ENCODE measurements at places on chromosomes 6 and 20. TPM values are rescaled to one million over a fixed set of nuclear protein-coding genes. Genes with fewer than 3 reads are reported as not detected.

GRCh38 chr6:5516036-5516435, 254.7 kb downstream of the FARS2 start:
- no peak for DNase-seq

GRCh38 chr20:62413025-62413570, 6.0 kb upstream of the CABLES2 start:
- no peak for DNase-seq

- DNase-seq, result no peak
These were observed 34.9 kb downstream of the NHLRC1 start for GRCh38 chr6:18087396-18088165.

DNA sequence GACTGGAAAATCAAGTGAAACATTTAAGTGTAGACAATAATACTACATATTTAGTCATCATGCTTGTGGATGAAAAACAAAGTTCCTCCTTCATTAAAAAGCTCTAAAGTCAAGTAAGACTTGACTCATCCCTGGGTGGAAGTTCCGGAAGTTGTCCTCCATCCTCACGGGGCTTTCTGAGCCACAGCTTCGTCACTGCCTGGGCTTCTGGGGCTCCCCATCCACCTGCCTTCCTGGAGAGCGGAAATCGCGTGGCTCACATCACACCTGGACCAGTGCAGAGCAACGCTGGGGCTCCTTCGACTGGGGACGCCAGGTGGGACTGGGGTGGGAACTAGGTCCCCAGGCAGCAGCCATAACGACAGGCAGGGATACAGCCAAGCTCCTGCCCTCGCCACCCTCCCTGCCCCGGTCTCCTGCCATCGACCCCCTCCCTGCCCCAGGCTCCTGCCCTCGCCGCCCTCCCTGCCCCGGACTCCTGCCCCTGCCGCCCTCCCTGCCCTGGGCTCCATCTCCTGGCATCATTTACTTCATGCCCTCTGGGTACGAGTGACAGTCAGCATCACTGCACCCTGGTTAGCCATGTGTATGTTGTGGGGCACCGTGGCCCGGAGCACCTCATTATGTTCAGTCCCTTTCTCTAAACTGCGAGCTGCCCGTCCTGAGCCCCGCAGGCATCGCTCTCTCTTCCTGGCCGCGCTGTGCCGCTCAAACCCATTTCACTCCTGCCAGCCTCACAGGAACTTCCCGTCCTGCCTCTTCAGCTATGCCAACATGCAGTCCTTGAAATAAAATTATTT, 12.9 kb downstream of the THBS2 start:
- DNase-seq, result no peak

- no peak for DNase-seq
These were observed 53.2 kb downstream of the FAXC start for GRCh38 chr6:99296261-99296660.

GRCh38 chr6:12957321-12958051, 240.9 kb downstream of the PHACTR1 start:
- DNase-seq, result no peak

DNA sequence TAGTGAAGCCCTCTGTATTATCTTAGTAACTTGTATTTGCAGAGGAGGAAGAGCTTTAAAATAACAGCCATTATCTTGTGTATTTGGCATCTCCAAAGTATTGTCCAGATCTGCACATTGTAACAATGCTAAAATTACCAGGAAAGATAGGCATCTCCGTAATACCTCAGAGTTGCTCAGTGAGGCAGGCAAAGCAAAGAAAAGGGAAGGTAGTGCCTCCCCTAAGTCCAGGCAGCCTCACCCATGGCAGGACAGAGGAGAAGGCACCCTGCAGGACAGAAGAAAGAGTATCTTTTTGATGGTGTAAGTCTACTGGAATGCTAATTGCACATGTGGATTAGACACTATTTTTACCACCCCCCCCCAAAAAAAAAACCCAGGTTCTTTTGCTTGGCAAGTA, 13.6 kb upstream of the SSTR4 start:
- DNase-seq, result no peak

DNA sequence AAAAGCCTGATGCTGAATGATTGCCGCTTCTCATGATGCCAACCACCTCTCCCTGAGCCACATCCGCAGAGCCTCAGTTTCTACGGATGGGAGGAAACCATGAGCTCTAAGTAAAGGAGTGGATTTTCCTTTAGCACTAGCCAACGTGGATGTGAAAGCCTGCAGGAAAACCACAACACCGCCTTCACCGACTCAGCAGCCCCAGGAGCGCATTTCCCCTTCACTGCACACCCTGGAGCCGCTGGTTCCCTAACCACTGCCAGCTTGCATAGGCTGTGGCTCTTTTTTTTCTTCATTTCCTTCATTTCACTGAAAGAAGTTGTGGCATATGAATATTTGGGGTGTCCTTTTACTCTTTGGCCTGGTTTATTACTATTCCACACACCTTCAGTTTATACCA, 50.5 kb upstream of the SSTR4 start:
- DNase-seq, result no peak

DNA sequence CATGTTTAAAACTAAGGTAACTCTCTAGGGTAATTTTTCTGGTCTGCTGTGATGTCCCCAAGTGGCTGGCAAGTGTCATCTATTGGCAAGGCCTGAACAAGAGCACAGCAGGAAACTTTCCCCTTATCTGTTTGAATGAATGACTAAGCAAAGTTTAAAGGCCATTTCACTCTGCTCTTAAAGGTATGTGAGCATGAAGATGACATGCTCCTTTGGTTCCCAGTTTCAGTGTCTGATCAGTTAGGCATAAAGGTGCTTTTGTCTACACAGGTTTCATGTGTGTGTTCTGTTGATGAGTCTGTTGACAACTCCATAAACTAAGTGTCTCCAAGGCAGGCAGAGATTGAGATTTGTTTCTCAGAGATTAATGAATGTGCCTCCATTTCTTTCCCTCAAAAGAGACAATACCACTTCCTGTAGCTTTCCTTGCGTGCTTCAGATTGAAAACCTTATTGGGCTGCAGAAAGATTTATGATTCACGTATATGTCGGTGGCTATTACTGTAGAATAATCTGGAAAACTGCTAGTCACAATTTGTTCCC, 83.9 kb downstream of the MAP3K7 start:
- DNase-seq, result no peak

- no peak for DNase-seq
These were observed 59.7 kb downstream of the HIVEP2 start for GRCh38 chr6:142885182-142885867.

GRCh38 chr20:31593221-31594001, 11.7 kb upstream of the ID1 start:
- DNase-seq, result no peak

GRCh38 chr6:2179241-2179640, 66.2 kb downstream of the GMDS start:
- no peak for DNase-seq

DNA sequence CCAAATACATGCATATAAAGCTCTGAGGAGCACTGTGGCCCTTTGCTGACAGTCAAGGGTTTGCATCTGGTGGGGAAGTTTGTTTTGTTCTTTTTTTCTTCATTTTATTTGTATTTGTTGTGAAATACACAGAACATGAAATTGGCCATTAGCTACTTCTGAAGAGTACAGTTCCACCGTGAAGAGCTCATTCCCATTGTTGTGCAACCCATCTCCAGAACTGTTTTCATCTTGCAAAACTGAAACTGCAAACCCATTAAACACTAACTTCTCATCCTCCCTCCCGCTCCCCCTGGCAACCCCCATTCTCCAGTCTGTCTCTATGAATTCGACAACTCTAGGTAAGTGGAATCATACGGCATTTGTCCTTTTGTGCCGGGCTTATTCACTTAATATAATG, 231.3 kb downstream of the TFAP2C start:
- DNase-seq, result no peak

GRCh38 chr6:156406688-156407087, 370.5 kb upstream of the ARID1B start:
- no peak for DNase-seq

- DNase-seq, result no peak
These were observed 99.7 kb downstream of the F13A1 start for GRCh38 chr6:6220718-6221117.

GRCh38 chr20:57777911-57778310, 68.1 kb upstream of the PMEPA1 start:
- DNase-seq, result no peak

- DNase-seq, result no peak
These were observed 10.8 kb downstream of the NTSR1 start for GRCh38 chr20:62719250-62719935.

Gene BPIFB2
- total RNA-seq, result not detected

Gene IRF4
- 334 TPM for total RNA-seq

Gene MACROD2
- not detected for total RNA-seq

Gene PRDM1
- 12.5 TPM for total RNA-seq

Gene C2
- total RNA-seq, result 5.2 TPM

Gene SLA2
- 66.8 TPM for total RNA-seq

Gene CRISP3
- total RNA-seq, result not detected
